ENCODE measurements at places on chromosomes 3 and 15.

GRCh38 chr3:124467980-124468902 lies 262.0 kb upstream of the UMPS start:
- DNase-seq, result no peak

DNA sequence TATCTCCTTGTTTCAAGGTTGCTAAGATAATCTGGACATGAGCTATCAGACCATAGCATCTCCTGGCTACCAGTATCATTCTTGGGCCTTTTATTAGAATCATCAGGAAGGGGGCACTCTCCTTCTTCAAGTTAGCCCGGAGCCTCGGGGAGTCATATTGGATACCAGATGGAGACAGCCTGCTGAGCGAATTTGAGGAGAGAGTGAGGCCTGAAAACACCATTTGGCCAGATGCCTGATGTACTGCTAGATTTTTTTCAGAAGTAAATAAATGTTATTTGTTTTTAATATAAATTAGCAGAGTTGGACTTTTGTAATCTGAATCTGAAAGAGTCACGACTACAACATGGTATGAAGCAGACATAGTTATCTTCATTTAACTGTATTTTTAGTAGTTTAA lies 848.6 kb downstream of the IGSF11 start:
- DNase-seq, result no peak

DNA sequence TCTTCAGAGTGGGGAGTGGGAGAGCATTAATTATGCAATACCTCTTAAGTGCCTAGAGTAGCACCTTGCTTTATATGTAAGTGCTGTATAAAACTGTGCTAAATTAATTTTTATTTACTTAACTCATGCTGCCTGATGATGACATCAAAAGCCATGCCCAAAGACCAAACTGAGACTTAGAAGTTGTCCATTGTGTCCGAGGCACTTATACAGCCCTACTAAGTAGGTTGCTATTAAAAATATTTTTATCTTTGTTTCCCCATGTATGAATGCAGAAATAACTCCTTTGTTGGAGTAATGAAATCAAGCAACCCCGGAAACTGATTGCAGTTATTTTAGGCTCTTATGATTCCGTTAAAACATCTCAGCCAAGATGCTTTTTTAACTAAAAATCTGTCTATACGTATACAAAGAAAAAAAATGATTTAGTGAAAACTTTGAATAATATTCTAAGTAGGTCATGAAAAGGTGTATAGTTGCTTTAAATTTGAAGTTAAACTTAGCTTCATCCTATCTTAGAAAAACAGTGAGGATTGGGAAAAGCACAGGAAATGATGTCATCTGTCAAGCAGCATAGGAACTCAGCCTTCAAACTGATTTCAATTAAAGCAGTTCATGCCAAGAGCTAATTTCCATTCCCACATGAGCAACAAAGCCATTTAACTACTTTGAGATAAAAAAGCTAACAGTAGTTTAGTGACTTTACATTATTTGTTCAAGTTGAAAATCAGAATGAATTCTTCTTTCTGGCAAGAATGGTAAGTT lies 43.0 kb downstream of the FBN1 start:
- DNase-seq, result no peak

DNA sequence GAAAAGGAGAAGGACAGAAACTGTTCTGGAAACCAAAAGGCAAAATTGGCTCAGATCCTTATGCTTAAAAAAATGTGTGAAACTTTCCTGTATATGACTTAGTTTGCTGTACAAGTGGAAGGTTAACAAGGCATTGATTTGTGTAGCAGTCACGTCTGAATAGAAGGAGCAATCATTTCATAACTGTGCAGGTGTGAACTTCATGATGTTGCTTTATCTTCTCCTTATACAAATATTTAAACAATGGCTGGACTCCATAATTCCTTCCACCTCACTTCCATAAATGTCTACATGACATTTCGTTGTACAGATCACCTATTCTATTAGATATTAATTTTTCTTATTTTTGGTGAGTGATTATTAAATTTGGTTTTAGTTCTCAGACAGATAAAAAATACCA lies 382.7 kb upstream of the NPAP1 start:
- no peak for DNase-seq

DNA sequence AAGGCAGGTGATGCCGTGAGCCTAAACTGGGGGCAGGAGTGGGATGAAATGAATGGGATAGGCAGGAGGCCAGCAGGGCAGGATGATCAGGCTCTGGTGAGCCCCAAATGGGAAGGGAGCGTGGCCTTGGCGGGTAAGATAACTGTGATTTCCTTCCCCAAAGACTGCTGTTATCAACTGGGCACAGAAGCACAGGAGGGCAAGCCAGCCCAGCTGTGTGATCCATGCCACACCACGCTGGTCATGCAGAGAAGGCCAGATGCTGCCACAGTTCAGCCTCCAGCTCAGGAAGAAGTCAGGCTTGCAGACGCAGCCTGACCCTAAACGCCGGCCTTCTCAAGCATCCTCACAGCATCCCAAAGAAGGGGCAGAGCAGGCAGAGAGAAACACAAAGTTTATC lies 52.1 kb upstream of the GNB5 start:
- no peak for DNase-seq

- DNase-seq, result no peak
Measured at GRCh38 chr3:183477801-183478456, 49.5 kb upstream of the MCF2L2 start.

DNA sequence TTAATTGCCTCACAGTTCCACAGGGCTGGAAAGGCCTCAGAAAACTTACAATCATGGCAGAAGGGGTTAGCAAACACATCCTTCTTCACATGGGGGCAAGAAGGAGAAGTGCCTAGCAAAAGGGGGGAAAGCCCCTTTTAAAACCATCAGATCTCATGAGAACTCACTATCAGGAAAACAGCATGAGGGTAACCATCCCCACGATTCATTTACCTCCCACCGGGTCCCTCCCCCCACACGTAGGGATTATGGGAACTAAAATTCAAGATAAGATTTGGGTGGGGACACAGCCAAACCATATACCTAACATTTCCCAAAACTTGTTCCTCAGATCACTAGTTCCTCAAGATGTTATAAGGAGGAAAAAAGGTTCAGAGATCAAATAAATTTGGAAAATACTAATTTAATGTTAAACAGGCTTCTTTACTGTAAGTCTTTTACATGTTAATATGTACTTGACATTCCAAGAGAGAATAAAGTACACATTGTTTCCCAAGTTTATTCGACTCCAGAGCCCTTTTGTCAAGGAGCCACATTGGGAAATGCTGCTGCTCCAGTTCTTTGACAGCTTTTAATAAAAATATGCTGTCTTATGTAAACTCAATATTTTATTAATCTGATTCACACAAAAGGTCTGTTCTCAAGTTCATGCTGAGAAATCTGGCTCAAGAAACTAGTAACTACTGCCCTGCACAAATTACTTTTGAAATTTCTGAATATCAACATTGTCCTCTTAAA lies 17.8 kb downstream of the HERC1 start:
- no peak for DNase-seq

GRCh38 chr15:96070636-96071035 lies 259.9 kb upstream of the NR2F2 start:
- DNase-seq, result no peak

DNA sequence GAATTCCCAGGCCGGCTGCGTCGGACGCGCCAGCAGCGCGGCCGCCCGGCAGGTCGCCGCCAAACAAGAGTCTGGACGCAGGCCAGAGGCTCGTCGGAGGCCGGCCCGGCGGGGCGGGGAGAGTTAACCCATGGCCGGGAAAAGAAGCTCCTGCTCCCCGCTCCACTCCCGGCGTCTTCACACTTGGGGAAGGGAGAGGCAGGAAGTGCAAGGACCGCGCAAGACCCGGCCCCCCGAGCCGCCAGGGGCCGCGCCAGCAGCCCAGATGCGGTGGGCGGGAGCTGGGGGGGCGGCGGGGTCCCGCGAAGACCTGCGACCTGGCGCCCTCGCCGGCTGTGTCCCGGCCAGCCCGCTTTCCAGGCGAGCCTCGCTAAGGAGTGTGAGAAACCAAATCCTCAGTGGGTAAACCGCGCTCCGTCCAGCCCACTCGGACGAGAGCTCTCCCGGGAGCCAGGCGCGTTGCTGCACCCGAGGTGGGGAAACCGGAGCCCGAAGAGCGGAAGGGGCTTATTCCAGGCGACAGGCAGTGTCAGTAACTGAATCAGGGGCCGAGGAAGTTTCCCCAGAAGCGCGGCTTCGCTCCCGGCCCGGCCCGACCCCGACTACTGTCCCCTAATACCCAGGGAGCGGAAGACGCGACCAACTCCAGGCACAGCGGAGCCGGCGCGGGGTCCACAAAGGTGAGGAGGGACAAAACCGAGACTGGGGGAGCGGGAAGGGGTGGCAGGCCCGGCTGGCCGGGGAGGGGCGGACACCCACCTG lies 721 bp downstream of the ADAMTS7 start:
- DNase-seq, result peak; percentile 84

Measured in Right ventricle myocardium inferior (tissue), 1 donor.